Vagina (tissue), 2 donors: ENCODE measurements at places on chromosomes 6 and 20.

GRCh38 chr6:127272576-127272975 is 5.9 kb downstream of the RNF146 start:
- no peak for DNase-seq

DNA sequence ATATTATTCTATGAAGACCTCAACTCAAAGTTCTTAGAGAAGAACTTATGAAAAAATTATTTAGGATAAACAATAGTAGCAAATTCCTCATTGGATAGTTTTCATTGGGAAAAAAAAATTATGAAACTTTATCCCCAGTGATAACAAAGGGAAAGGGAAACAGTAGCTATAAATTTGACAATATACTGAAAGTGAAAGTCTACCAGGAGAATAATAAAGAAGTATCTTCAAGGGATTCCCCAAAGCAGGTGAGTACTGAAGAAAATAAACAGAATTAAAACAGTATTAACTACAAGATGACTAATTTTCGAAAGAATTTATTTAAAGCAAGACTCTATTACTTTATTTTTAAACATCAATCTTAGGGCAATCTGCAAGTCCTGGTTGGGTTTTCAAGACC is 56.4 kb downstream of the REPS1 start:
- DNase-seq: no peak

GRCh38 chr6:135503703-135504475 is 6.3 kb upstream of the AHI1 start:
- no peak for DNase-seq

GRCh38 chr6:132728616-132729015 is 14.8 kb upstream of the VNN1 start:
- no peak for DNase-seq

DNA sequence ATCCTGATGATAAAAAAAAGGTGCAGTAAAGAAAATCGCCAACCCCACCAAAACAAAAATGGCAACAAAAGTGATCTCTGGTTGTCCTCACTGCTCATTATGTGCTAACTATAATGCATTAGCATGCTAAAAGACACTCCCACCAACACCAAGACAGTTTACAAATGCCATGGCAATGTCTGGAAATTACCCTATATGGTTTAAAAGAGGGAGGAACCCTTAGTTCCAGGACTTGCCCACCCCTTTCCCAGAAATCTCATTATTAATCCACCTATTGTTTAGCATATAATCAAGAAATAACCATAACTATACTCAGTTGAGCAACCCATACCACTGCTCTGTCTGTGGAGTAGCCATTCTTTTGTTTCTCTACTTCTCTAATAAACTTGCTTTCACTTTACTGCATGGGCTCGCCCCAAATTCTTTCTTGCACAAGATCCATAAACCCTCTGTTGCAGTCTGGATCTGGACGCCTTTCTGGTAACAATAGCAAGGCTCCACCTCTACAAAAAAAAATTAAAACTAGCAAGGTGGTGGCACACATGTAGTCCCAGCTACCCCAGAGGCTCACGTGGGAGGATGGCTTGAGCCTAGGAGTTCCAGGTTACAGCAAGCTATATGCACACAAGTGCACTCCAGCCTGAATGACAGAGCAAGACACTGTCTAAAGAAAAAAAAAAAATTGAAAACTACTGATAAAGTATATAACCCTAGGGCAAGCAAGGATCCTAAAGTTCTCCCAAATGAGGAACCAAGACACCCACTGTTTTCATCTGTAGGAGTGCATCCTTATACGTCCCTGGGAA is 278.8 kb upstream of the JARID2 start:
- DNase-seq: no peak
